IMR-90 (cell line): ENCODE measurements at places on chromosomes 3 and 15. TPM values are rescaled to one million over a fixed set of nuclear protein-coding genes. Genes with fewer than 3 reads are reported as not detected.
A peak's percentile ranks its signal among the peaks of the same experiment; 100 is the strongest.

Gene TLR9
- not detected in 2 replicates for total RNA-seq

Gene CFAP44
- 0.90 and 1.9 TPM in 2 replicates for total RNA-seq

DNA sequence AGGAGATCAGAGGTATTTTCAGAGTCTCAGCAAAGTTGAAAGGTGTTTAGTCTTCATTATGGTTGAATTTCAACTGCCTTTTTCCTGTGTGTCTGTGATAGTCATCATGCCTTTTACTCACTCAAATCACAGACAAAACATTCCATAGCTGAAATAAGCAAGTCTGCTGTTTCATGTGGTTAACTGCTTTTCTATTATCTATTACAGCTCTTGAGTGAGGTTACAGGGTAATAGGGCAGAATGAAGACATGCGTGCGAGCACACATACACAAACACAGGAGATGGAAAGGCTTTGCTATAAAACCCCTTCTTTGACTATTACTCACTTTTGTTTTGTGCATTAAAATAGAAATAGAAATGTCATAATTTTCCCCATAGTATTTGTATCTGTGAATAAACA, 192.6 kb upstream of the RARB start:
- DNase-seq = no peak

GRCh38 chr15:26665957-26666791, 106.7 kb downstream of the GABRB3 start:
- no peak for DNase-seq

Gene OSTN
- 0.28 TPM in 1 of 2 replicates, not detected in the other for total RNA-seq

- no peak for DNase-seq
Observed at GRCh38 chr3:114686621-114687020, 392.8 kb downstream of the TIGIT start.

DNA sequence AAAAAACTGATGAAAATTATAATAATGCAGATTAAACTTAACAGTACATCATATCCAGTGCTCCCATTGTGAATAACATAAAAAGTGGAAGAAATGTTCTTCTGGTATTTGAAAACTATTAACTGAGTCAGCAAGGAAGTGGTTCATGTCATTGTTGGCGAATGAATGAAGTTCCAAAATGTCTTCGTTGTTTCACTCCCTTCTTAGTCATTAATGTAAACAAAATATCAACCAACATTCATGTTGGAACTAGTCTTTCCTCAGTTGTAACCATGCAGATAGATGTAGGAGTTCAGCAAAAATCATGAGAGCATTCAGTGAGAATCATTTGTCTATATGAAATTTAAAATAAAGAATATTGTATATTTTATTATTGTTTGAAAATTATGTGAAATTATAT, 44.1 kb upstream of the ICE2 start:
- DNase-seq = peak; percentile 80

DNA sequence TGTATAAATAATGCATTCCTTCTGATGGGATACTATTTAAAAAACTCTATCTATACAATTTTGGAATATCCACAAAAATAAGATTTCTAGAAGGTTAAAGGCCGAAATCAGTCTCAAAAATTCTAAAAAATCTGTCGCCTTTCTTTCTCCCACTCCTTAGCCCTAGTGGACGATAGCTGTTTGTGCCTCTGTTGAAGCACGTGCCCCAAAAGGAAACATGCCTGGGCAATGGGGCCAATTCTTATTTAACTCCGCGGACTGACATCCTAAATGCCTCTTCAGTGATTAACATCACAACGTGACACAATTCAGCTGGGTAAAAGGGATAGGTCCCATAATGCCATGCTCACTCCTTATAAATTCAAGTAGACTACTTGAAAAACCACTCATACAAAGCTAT, 65.1 kb downstream of the GAP43 start:
- DNase-seq = no peak

DNA sequence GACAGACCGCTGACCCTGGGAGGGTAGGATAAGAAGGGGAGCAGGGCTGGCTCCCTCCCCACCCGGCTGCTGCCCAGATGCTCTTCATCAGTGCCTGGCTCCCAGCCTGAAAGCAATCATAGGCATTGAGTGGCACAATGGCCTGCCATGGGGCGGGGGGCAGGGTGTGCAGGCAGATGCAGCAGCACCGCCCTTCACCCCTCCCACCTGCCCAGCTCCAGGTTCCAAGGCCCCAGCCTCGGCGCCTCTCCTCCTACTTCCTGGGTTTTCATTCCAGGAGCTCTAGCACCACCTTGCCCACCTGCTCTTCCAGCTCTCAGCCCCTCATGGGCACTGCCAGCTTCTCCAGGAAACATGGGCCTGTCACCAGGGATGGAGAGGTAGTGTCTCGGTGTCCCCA, 101.7 kb downstream of the MEGF11 start:
- DNase-seq = no peak

Gene PRICKLE2
- 14.2 and 16.7 TPM in 2 replicates for total RNA-seq

Gene XCR1
- not detected in 2 replicates for total RNA-seq

Gene EEFSEC
- 4.4 and 4.5 TPM in 2 replicates for total RNA-seq

DNA sequence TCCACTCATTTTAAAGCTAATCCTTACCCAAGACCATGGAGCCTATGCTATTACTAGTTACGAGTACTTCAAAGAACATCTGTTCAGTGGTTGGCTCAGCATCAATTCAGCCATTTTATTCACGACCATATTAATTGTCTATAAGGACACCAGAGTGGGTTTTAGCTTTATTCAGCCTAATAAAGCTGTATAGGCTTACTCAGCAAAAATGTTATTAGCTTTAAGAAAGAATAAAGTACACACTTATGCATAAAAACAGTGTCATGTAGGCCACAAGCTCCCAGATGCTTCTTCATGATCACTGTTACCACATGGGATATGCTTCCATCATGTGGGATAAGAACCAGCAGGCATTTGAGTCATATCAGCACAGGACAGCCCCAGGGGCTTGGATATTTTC, 87.4 kb upstream of the GPR149 start:
- no peak for DNase-seq

GRCh38 chr3:63061449-63061848, 186.2 kb upstream of the CADPS start:
- no peak for DNase-seq

DNA sequence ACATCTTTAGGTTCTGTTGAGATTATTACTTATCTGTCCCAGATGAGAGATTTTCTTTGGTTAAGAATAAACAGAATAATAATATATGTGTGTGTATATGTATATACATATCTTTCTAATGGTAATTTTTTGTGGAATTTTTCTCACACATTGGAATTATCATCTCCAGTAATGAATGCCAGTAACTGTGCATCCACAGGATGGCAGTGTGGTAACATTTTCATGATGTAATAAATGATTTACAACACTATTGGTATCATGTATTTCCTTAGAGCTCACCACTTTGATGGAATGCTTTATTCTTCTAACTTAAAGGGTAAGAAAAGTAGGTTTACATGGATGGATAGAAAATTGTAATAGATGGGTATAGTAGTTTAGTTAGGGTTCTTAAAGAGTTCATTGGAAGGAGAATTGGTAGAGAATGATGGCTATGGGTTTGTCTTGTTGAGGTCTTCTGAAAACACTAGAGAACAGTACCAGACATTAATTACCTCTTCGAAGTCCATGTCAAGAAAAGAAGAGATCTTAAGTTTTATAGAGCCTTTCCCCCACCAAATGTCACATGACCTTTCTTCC, 78.1 kb downstream of the STT3B start:
- peak; percentile 66 for DNase-seq

DNA sequence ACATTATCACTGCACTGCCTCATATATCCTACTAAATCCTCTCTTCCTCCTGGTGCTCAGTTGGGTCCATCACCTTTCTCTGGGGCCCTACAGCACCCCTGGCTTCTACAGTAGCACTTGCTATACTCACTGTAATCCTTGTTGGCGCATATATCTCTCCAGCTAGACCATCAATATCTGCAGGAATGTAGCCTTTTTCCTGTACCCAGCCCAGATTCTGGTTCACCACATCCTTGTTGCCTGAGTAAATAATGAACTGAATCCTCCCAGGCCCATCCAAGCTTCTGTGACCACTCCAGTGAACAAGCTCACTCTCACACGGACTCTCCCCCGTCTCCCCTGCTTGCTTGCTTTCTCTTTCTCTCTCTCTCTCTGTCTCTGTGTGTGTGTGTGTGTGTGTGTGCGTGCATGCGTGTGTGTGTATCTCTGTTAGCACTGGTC, 62.5 kb upstream of the LIPC start:
- peak; percentile 95 for DNase-seq

DNA sequence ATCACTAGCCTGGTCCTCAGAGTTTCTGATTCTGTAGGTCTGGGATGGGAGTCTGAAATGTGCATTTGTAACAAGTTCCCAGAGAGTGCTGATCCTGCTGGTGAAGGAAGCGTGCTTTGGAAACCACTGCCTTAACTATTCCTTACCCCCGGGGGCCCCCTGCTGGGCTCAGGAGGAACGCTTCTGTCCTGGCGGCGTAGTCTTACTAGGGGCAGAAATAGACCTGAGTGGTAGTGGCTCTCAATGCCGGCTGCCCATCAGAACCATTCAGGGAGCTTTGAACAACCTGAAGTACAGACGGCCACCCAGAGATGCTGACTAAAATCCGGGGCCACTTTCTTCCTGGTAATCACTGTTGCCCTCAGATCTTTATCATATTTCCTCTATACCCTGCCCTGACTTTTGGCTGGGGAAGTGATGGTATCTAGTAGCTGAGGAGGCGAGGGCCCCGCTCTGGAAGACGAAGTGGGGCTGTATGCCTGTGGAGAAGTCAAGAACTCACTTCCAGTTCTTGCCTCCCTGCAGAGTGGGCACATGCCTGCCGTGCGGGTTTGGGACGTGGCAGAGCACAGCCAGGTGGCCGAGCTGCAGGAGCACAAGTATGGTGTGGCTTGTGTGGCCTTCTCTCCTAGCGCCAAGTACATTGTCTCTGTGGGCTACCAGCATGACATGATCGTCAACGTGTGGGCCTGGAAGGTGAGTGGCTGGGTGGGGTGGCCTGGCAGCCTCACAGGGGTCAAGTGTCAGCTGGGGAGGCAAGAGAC, 16.3 kb upstream of the JMJD7 start:
- peak; percentile 81 for DNase-seq

Gene CATSPER2
- total RNA-seq = 0.28 and 11.3 TPM in 2 replicates

DNA sequence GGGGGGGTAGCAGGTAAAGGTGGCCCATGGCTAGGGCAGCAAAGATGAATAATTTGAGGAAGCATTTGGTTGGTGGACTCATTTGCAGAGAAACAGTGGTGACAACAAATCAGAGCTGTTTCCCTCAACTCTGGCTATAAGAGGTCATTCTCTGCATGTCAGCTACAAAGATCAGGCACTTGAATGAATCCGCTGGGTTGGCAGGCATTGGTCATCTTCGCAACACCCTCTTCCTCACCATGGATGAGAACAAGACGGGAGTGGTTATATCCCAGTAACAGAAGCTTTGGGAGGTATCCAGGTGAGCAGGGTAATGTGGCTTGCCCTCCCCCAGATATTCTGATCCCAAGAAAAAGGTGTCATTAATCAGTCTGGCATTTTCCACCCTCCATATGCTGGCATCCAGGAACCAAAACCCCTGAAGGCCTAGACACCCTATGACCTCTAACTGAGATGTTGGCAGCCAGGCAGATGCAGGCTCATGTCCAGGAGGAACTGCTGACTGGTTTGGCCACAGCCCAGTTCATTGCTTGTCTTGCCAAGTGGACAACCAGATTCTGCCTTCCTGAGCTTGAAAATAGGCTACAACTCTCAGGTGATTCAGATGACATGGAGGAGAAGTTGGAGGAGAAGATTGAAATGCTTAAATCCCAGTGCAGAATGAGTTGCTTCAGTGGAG, 108.9 kb upstream of the TRIM42 start:
- no peak for DNase-seq

DNA sequence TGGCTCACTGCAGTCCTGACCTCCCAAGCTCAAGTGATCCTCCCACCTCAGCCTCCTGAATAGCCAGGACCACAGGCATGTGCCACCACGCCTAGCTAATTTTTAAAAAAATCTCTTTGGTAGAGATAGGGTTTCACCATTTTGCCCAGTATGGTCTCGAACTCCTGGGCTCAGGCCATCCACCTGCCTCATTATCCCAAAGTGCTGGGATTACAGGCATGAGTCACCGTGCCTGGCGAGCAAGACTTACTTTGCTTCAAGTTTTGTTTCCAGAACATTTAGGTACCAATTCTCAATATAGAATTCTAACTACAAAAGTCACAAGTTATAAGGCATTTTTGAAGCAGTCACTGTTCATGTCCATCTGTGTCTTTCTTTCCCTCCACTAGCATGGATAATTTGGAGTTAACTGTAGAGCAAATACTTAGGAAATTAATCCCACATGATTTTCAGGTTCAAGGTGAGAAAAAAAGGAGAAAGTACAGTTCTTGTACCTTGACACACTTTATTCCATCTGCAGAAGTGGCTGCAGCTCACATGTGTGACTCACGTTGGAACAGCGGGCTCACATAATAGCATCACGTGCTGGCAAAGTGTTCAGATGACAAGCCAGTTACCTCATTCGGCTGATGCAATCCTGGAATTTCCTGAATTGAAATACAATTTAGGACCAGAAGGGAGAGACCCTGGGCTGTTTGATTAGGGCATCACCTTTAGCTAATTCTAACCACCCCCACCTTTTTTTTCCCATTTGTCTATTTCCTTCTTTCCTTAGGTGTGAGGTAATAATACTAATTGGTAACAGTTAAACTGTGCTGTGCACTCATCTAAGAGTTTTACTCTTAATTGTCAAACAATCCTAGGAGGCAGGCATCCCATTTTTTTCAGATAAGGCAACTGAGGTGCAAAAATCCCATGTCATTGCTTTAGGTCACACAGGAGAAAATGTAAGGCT, 46.9 kb upstream of the NEDD4 start:
- peak; percentile 98 for DNase-seq

DNA sequence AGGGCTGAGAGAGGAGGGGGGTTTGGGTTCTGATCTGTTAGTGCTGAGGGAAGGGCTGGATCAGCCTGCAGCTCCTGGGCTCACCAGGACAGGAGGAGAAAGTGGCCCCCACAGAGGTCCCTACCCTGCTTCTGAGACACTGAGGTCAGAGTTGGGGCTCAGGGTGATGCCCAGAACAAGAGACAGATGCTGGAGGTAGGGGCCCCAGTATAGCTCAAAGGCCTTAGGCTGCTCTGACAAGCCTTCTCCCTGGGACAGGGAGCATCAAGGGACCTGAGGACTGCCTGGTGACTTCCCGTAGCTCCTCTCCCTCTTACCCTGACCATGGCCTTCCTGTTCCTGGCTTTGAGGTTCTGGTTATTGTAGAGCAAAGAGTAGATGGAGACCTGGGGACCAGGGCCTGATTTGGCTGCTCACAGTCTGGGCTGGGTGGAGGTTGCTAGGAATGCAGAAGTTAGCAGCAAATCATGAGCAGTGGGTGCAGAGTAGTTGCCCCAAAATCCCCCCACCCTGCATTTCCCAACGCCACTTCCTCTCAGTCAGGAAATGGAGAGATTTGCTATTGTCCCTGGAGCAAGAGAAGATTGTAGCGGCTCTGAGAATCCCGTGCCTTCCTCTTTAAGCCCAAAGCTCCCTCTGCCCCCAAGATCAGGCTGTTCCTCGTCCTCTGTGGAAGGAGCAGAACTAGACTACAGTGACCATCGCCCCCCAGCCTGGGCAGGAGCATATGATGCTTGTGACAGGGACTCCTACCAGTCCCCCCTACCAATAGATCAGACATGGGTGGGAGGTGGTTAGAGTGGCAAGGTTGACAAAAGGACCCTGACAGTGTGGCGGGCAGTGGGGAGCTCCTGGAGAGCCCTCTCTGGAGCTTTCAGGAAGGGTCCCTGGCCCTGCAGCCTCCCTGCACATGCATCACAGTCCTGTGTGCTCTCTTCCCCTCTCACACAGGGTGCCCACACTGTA, 47.4 kb upstream of the SEC22A start:
- no peak for DNase-seq

Gene NFKBIZ
- 35.0 and 43.0 TPM in 2 replicates for total RNA-seq

GRCh38 chr3:184887574-184887973, 75.6 kb downstream of the VPS8 start:
- DNase-seq = no peak
